ENCODE measurements at places on chromosomes 11 and 22.

DNA sequence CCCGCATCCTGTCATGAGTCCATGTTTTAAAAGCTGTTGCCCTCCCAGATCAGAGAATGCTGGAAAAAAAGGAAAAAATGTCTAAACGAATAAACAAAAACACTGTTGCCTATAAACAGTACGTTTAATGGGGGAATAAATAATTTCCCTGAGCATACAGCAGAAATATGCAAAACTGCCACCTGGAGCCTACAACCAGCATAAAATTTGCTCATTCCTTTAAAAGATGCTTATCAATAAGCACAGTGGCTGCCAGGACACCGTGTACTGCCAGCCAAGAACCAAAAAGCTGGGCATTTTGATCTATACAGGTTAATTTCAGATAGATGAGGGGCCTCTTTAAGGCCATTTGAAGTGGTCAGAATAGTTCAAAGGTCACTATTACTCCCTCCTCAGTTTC lies 5.7 kb upstream of the CPT1A start:
- no peak for DNase-seq

DNA sequence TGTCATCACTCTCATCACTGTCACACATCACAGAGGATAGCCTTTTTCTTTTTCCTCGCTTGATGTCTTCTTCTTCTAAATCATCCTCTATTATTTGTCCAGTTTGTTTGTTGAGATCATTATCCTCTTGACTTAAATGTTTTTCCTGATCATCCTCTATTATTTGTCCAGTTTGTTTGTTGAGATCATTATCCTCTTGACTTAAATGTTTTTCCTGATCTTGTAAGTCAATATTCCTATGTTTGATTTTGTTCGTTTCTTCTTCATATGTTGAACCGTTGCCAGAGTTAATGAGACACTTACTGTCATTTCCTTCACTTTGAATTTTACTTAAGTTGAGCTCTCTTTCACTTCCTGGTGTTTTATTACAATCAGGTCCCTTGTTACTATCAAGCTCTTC lies 5.6 kb downstream of the CCDC82 start:
- DNase-seq, result no peak

DNA sequence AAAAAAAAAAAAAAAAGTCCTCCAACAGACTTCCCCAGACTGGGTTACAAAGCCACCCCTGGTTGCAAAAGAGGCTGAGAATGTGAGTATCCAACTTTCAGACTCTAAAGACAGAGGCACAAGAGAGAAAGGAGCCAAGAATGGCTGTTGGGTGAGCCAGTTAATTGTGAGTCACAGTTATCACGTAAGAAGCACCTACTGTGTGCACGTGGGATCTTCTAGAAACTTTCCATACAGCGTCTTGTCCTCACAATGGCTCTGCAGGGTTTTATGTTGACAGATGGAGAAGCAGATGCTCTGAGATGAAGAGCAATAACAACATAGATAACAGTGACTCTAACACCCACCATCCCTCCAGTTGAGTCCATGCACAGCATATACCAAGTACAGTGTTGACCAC lies 41.0 kb downstream of the CD82 start:
- DNase-seq, result no peak

- DNase-seq, result no peak
These were observed 75.6 kb upstream of the TEAD1 start for GRCh38 chr11:12598330-12599256.

GRCh38 chr11:74319139-74319816 lies 7.8 kb upstream of the P4HA3 start:
- no peak for DNase-seq

- no peak for DNase-seq
These were observed 434 bp downstream of the XPNPEP3 start for GRCh38 chr22:40857309-40857855.

- DNase-seq, result no peak
These were observed 50.0 kb downstream of the PIK3C2A start for GRCh38 chr11:17157761-17158160.

GRCh38 chr11:20584093-20584774 lies 15.2 kb upstream of the SLC6A5 start:
- DNase-seq, result no peak

- peak; percentile 57 for DNase-seq
These were observed 54.6 kb downstream of the SPECC1L start for GRCh38 chr22:24325105-24325757.

GRCh38 chr11:11931461-11932055 lies 76.9 kb downstream of the DKK3 start:
- DNase-seq, result peak; percentile 18

- no peak for DNase-seq
These were observed 27.9 kb downstream of the PPFIA1 start for GRCh38 chr11:70298243-70298915.

GRCh38 chr22:22565981-22566380 lies 6.9 kb upstream of the PRAME start:
- no peak for DNase-seq

- no peak for DNase-seq
These were observed at the start of gene DDX25 for GRCh38 chr11:125903711-125904659. Gene DDX25 (plus strand): TSS chr11:125904508. CDS start chr11:125904518, 10 bp downstream.

- DNase-seq, result no peak
These were observed 92.1 kb upstream of the NARS2 start for GRCh38 chr11:78666675-78667160.

GRCh38 chr11:126495281-126496220 lies 140.1 kb downstream of the ST3GAL4 start:
- DNase-seq, result no peak

DNA sequence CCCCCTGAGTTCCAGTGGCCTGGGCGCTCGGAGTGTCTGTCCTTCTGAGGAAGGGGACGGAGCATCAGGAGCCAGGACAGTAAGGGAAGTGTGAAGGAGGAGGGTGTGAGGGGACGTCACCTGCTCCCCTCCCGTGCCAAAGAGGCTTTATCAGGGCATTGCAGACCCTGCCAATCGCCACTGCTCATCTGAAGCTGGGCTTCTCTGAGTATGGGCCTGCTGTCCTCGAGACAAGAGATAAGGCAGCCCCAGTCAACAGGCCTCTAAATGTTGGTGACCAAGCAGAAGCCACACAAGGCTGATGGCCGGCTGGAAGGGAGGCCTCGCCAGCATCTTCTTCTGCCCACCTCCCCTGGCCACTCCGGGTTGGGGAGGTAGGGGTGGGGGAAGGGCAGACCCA lies 29.8 kb downstream of the LIF start:
- DNase-seq, result no peak

GRCh38 chr11:10514202-10514601 lies 26.8 kb downstream of the RNF141 start:
- DNase-seq, result no peak

DNA sequence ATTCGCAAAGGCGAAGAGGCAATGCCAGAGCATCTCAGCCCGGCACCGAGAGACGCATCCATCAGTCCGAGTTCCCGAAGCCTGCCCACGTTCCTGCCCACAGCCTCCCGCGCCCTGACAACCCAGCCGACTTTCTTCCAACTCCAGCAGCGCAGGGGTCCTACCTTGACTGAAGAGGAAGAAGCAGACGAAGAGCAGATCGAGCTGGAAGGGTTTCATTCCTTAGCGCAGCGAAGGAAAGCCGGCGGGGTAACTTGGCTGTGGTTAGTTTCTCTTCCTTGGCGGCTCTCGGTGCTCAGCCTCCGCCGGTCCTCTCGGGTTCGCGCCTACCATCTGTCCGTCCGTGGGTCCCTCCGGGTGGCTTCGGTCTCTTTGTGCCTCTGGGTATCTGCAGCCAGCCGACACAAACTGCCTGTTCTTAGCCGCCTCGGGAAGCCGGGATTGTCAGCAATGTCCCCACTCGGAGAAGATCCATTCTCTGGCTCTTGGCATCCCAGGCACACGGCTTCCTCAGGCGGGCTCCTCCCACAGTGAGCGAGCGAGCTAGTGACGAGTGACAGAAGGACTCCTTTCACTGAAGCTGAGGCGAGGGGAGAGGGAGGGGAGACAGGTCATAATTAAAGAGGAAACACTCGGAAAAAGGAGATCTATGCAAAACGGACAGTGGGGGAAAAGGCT lies at the start of gene KIRREL3:
Gene KIRREL3 (minus strand): TSS at position 480 of the 678 bp plus-strand sequence.
- no peak for DNase-seq

DNA sequence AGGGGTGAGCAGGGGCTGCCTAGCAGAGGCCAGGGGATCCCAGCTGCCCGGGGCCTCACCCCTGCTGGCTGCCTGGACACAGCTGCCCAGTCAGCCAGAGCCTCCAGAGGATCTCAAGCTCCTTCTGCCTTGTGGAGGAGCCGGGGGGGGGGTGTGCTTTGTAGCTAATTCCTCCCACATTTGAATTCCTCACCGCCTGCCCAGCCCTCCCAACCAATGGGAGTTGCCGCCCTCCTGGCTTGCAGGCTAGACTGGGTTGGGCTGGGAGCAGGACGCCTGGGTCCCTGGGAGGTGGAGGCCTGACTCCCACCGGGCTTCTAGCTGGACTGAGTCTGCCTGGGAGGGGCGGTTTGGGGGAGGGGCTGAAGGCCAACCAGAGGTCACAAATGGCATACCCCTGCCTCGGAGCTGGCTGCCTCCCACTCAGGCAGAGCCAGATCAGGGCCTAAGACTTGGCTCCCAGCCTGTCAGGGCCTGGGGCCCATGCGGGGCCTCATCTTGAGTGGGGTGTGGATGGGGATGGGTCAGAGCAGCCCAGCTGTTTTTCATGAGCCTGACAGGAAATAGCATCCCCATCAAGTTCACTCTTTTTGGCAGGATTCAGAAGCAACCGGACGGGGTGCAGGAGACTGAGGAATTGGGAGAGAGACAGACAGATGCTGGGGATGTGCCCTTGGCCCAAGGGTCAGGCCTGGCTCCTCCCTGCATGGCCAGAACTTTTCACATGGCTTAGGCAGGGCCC lies 29.2 kb upstream of the PDE2A start:
- DNase-seq, result no peak

DNA sequence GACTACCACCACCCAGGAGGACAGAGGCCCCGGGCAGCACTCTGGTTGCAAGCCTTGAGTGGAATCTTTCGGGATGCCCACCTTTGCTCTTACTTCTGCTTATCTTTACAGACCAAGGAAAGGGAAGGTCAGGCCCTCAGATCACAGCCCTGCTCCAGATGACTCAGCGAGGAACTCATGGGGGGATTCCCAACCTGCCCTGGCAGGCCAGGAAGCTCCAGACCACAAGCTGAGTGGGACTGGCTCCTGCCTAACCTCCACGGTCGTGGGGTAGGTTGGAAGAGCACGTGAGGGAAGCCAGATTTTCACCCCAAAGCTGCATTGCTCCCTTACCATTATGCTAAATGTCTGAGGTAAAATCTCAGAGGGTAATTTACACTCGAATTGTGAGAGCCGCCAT lies 11.8 kb downstream of the TBC1D10A start:
- no peak for DNase-seq

GRCh38 chr11:724049-724777 lies 18.2 kb downstream of the EPS8L2 start:
- no peak for DNase-seq
